ENCODE measurements at places on chromosomes 16 and 17.

DNA sequence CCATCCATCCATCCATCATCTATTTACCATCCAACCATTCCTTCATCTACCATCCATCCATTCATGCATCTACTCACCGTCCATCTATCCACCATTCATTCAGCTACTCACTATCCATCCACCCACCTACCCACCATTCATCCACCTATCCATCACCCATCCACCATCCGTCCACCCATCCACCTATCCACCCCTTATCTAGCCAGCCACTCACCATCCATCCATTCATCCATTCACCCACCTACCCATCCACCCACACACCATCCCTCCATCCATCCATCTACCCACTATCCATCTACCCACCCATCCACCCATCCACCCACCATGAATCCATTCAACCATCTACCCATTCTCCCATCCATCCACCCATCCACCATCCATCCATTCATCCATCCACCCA is 26.6 kb downstream of the BCO1 start:
- no peak for DNase-seq

DNA sequence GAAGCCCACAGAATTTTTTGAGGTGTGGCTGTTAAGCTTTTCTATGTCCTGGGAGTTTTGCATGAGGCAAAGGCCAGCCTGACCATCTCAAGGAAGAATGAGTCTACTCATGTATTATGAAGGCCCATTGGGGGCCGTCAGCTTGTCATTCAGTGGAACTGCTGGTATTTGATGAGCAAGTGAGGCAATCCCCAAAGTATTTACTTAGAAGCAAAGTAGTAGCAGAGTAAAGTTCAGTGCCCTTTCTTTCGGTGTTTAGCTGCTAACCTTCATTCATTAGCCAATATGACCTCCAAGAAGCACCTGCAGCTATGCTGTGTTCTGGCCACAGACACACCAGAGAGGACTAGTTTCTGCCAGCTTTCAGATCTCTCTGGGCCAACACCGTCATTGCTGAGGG is 80.2 kb downstream of the RPA1 start:
- no peak for DNase-seq

DNA sequence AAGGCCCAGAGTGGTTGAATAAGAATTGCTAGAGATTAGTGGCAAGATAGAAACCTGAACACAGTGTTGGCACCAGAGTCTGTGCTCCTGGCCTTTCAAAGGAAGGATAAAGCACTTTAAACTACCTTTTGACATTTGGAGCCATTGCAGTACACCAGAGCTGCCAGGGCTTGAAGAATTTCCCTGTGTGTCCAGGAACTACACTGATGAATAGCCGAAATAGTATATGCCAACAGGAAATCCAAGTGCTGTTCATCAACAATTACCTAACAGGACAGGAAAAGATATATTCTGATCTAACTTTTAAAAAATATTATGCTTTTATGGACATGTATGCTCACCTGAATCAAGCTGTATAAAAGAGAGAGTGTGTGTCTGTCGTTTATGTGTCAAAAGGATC is 5.1 kb downstream of the HEATR6 start:
- no peak for DNase-seq

GRCh38 chr16:19354371-19354770 is 63.3 kb upstream of the TMC5 start:
- DNase-seq: no peak

Data from NCI-H2081 (cell line).